ENCODE measurements at places on chromosomes 16 and 17.

- no peak for DNase-seq
These were observed 156.7 kb downstream of the HAPSTR1 start for GRCh38 chr16:9248162-9248561.

DNA sequence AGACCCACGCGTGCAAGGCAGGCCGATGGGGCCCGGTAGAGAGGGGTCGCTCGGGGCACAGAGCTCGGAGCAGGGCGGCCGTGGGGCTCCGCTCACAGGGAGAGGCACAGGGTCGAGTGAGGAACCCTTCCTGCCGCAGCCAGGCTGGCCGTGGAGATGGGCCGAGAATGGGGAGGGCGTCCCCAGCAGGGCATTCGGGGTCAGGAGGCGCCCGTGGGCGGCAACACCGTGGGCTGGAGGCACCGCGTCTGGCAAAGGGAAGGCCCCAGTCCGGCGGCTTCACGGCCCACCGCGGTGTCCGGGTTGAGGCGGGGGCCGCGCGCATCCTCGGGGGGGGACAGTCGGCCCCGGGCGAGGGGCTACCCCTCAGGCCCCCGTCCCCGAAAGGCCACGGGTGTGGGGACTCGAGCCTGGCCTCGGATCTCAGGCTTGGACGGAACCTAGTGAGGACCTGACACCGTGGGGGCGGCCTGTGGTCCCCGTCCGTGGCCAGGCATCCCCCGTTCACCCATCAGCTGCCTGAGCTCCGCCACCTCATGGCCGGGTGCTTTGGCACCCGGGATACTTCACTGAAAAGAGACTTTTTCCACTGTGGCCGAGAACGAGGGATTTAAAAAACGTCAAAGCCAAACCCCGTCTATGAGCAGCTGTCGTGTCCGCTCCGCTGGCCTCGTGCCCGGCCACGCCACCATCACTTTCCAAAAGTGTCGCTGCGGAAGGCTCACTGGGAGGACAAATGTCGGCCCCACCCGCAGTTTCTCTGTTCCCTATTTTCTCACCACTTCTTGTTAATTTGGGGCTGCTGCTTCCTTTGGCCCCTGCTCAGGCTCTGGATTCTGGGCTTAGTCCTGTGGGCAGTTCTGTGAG, 73.6 kb downstream of the METRNL start:
- DNase-seq = no peak

- no peak for DNase-seq
These were observed 10.4 kb upstream of the CUEDC1 start for GRCh38 chr17:57965521-57966160.

- no peak for DNase-seq
These were observed 73.3 kb downstream of the COG7 start for GRCh38 chr16:23379707-23380106.

- DNase-seq = no peak
These were observed 50.5 kb downstream of the SEC14L1 start for GRCh38 chr17:77191244-77191643.

DNA sequence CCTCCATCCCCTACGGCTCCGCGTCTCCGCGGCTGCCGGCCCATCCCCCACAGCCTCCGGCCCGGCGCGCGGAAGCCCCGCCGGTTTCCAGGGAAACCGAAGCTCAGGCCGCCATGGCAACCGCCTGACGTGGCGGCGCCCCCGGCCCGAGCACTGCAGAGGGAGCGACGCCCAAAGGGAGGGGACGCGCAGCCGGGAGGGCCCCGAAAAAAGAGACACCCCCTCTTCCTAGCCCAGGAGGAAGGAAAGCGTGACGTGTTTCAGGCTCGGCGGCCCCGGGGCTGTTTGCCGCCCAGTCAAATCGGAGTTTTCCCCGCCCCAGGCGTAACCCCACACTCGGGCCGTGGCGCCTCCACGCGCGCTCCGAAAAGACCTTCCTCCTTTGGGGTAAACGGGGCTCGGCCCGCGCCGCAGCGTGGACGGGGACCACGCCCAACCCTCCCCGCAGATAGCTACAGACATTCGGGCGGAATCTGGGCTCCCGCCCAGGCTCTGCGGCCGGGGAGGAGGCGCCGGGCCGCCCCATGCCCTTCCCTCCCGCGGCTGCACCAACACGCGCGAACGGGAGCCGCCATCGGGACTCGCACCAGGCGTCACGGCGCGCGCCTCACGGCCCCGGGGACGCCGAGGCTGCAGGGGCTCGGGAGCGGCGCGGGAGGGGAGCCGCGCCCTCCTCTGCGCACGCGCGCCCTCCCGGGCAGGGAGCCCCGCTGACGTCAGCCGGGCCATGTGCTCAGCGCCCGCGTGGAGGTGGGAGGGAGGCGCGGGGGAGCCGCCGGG, 7.5 kb downstream of the MNT start:
- DNase-seq = peak; percentile 86

DNA sequence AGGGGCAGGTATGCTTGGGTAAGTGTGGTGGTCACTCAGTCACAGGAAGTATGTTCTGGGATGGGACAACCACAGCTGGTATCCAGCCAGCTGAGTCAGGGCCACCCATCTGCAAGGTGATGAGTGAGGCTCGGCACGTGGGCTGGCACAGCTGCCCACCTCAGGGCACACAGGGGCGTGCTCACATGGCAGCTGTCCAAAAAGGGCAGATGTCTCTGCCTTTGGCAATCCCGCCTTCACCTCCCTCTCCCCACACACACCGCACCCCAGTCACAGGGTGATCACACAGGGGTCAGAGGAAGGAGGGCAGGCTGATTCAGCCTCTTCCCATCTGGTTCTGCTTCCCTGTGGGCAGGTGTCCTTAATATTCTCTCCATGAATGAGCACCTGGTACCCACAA, 85.9 kb upstream of the TOB1 start:
- no peak for DNase-seq

GRCh38 chr16:85112364-85112763, at the start of gene CIBAR2:
Gene CIBAR2 (minus strand): TSS chr16:85112472. CDS start chr16:85112352, 120 bp downstream.
- DNase-seq = no peak

GRCh38 chr16:52191531-52192134, 355.3 kb downstream of the TOX3 start:
- no peak for DNase-seq

DNA sequence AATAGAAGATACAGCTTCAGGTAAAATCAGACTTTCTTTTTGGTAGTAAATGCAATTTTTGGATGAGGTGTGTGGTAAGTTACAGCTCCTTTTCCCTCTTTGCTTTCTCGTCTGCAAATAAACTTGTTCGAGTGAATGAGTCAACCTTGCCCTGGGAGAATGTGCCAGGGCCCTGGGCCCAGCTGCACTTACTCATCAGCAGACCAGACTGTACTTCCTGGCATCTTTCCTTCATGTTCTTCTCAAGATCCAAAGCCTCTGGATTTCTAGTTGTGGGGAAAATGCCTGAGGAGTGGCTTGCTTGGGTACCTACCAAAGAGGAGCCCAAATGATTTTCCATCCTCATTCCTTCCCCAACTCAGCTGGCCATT, 5.4 kb upstream of the G6PC1 start:
- no peak for DNase-seq

- no peak for DNase-seq
These were observed 104.1 kb downstream of the BMERB1 start for GRCh38 chr16:15538507-15538906.

GRCh38 chr17:7557147-7557764, 1.3 kb upstream of the TNFSF13 start:
- no peak for DNase-seq

DNA sequence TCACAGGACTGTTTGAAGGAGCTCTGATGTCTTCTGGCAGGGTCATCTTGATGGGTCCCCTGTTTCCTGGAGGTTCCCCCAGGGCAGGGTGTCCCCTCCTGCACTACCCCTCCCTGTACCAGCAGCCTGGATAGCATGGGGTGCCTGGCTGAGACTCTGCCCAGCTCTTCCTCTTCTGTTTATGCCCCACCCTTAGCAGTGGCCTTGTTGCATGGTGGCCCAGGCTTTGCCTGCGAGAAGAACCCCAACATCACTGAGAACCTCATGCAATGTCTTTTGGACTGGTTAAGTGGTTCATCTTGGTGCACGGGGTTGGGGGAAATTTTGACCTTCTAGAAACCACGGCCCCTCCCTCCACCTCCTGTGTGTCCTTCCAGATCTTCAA, 121.8 kb downstream of the IRX3 start:
- no peak for DNase-seq

DNA sequence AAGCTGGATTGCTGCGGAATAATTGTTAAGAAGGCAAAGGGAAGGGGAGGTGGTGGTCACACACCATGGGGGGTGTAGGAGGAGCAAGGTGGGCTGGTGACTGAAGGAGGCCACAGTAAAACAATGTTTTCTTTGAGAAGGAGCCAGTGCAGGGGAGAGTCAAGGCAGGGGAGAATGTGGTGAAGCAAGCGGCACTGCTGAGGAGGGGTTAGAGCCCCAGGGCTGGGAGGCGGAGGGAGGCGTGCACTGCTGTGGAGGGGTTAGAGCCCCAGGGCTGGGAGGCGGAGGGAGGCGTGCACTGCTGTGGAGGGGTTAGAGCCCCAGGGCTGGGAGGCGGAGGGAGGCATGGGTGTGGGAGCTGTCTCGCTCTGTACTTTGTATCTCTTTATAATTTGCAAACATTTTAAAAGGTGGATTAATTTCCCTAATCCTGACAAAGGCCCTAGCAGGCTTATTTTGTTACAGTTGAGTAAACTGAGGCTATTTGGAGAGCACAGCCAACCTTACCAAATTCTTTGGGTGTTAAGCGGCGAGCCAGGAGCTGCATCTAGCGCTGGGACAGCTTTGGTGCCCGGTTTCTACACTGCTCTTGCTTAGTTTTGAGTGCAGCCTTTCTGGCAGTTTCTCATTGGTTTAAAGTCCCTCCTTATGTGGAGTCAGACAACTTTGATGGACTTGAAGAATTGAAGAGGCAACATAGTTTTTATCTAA, 20.9 kb downstream of the RPTOR start:
- no peak for DNase-seq

GRCh38 chr17:28889996-28890395, 7.5 kb downstream of the FLOT2 start:
- no peak for DNase-seq

DNA sequence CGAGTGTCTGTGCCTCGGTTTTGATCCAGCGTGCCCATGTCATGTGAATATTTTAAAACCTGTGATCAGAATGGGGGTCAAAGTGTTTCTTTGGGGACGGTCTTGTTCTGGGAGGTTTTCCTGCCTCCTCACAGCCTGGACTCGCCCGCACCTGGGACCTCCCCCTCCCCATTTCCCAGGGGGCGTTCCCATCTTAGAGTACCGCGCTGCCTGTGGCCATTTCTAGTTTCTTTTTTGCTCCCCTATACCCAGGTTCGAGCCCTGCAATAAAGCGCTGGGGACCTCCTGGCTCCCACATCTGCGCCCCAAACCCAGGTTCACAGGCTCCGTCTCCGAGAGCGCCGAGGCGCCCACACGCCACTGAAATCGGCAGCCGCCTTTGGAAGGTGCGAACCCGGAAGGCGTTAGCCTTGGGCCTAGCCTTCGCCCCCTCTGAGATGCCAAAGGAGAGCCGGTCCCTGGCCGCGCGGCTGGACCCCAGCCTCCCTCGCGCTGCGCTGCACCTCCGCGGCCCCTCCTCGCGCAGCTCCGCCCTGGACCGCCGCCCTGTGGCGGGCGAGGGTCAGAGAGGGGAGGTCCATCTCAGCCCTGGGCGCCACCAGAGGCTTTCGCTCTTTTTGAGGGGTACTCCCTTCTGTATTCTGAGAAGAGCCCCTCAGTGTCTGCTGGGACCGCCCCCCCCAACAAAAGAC, 1.7 kb downstream of the KCNJ12 start:
- DNase-seq = no peak

- no peak for DNase-seq
These were observed 17.6 kb upstream of the SPPL2C start for GRCh38 chr17:45826919-45827588.

DNA sequence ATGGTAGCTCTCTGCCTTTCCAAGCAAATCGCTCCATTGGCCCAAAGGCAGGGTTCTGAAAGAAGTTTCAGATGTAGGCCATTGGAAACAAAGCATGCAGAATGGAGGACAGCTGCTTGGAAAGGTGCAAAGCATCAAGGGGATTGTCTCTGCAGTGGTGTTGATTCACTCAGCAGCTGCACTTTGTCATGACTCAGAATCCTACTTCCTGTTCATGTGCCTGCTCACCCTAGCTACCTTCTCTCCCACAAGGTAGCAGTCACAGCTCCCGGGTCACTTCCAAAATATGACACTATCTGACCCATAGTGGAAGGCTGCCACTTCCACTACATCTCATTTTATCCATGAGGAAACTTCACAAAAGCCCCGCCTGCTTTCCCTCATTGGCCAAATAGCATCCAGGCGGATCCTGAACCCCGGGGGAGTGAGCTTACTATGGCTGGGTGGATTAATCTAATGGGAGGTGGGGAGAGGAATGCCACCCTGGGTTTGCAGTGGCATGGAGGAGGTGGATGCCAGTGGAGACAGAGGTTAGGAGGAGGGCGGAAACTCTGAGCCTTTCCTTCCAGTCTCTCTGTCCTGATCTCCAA, 74.7 kb upstream of the NKD1 start:
- no peak for DNase-seq

- no peak for DNase-seq
These were observed 16.3 kb downstream of the NACA2 start for GRCh38 chr17:61574542-61575351.

DNA sequence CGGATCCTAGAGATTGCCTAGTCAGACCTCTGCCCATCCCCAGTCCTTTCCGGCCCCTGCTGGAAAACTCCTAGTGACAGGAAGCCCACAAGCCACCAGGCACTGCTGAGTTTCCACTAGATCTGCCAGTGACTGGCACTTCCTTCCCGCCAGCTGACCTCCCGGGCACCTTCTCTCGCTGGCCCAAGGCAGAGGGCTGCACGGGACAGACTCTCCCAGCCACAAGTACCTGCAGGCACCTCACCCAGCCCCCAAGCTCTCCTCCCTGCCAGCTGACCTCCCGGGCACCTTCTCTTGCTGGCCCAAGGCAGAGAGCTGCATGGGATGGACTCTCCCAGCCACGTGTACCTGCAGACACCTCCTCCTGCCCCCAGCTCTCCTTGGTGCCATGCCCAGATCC, 66.3 kb upstream of the DOC2B start:
- DNase-seq = no peak

GRCh38 chr16:79124016-79124756, 476.4 kb downstream of the MAF start:
- no peak for DNase-seq

GRCh38 chr17:18916816-18917500, 35.0 kb upstream of the SLC5A10 start:
- DNase-seq = no peak

GRCh38 chr17:42411361-42411760, 11.7 kb downstream of the CAVIN1 start:
- DNase-seq = no peak

DNA sequence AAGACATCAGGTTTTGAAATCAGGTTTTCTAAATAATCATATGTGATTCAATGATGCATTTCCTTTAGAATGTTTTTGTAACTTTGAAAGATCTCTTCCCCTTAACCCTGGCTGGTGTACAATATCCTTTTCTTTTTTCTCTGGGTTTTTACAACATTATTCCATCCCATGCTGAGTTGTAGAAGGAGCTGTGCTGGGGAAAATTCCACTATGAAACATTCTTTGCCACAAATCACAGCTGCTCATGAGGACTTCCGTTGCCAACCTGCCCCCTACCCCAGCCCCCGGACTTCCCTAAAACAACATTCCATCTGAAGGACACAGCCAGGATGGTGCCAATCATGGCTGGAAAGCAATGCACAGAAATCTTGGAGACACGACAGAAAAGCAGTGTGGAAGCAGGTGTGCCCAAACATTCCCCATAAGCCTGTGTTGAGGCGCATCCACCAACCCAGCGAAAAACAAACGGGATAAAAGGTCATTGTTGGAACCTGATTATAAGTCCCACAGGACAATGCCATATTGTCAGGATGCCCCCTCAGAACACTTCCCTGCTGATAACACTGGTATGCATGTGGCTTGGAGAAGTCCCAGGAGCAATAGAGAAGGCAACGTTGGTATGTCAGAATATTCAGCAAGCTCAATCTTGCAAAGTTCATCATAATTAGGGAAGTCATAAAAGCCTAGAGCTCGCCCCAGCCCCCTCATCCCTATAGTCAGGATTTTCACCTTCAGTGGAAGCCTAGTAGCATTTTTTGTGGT, 475.0 kb downstream of the HS3ST3B1 start:
- DNase-seq = no peak
